ENCODE measurements at places on chromosomes 16 and 17.
A peak's percentile ranks its signal among the peaks of the same experiment; 100 is the strongest.

- no peak for DNase-seq
Measured at GRCh38 chr16:79257953-79258490, 342.5 kb downstream of the MAF start.

- peak; percentile 91 for DNase-seq
Measured at GRCh38 chr17:82230609-82231311, 1.9 kb downstream of the SLC16A3 start.

GRCh38 chr17:59409336-59410048 lies 78.0 kb downstream of the YPEL2 start:
- DNase-seq = no peak

GRCh38 chr16:49019081-49019633 lies 262.5 kb downstream of the CBLN1 start:
- no peak for DNase-seq

DNA sequence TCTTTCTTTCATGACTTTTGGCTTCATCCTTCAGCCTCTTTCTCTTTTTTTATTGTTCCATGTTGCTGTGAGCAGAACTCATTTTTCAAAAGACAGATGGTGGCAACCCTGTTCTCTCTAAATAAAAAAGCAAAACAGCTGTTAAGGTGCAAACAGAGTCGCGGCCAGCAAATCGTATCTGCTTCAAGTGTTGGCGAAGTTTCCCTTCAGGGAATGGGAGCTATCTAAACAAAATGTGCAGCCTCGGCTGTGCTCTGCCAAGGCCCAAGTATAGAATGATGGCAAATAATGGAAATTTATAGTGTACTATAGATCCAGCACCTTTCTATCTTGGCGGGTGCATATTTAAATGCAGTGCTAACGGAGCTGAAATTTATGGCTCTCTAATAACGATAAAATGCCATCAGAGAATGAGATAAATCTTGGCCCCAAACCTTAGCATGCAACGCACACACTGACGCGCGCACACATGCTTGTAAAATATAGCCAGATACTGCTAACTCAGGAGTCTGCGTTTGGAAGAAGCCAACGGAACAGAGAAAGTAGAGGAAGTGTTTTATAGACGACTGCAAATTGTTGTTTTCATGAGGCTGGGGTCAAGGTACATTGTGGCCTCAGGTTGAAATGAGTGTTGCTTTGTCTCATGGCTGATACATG lies 315.5 kb upstream of the RBFOX1 start:
- no peak for DNase-seq

DNA sequence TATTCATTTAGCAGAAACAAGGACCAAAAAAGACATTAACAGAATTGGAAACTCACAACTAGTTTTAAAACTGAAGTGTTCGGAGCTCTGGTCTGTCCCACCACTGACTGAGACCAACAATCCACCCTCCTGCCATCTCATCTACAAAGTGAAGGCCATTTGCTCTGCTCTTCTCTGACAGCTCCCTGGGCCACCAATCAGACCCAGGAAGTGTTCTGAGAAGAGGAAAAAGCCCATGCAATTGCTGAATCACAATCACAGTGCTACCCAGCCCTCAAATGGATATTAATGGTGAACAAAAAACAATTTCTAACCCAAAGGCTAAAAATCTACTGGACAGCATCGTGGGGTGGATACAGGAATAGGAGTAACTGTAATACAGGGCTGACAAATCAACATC lies 2.1 kb downstream of the RPL23 start:
- no peak for DNase-seq

DNA sequence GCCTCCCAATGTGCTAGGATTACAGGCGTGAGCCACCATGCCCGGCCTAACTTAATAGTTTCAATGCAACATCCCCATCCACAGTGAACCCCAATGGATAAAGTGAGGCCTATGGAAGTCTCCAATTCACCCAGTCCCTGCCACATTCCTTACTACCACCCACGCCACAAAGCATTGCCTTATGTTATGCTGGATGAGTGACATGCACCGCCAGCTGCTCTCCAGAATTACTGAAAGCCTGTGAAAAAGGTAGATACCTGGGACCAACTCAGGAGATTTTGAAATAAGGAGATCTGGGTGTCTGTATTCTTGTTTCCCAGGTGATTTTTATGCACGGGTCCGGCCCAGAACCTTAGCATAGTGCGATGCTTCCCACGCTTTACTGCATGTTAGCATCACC lies 16.9 kb upstream of the GAS7 start:
- DNase-seq = no peak

DNA sequence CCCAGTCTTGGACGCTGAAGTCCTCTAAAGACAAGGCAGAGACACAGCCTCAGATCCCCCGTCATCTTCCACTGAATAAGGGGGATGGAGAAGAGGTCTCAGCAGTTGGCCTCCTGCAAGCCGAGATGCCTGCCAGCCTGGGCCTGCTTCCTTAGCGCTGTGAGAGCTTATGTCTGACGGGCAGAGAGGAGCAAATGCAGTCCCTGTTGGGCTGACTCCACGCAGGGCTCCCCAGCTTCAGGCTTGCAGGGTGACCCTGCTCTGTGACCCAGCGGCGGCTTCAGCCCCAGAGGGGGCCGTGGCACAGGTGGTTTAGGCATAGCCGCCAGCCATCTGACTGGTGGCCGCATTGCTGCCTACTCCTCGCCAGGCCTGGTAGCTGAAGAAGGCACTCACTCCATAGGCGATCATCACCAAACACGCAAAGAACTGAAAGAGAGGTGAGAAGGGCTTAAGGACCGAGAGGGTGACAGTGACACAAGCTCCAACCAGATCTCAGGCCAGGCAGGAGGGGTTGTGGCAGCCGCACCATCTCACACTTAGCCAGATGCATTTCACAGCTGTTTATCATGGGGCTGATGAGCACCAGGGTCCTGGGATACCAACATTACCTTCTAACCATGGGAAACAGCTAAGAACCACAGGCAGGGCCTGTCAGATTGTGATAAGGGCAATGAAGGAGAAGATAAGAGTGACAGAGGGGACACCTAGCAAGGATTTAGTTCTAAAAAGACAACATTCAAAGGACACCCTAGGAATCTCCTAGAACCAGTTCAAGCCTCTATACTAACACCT lies 11.7 kb downstream of the ARL2BP start:
- no peak for DNase-seq

DNA sequence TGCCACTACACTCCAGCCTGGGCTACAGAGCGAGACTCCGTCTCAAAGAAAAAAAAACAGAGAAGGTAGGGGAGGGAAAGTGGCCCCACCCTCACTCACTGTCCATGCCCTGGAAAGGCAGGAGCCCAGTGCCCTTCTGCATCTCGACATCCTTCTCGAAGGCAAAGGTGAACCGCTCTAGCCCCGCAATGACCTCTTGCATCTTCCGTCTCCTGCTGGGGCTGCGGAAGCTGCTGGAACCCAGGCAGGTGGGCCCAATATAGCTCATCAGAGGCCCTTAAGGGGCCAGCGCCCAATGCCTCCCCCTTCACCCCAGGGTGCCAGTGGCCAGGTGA lies at the start of gene CPSF4L:
Gene CPSF4L (minus strand): TSS at position 264 of the 335 bp plus-strand sequence. CDS start 62 bp downstream, at position 202.
- DNase-seq = no peak

GRCh38 chr16:75229172-75230031 lies 10.6 kb downstream of the CTRB1 start:
- DNase-seq = no peak

GRCh38 chr17:55962951-55963401 lies 190.3 kb upstream of the ANKFN1 start:
- DNase-seq = no peak

DNA sequence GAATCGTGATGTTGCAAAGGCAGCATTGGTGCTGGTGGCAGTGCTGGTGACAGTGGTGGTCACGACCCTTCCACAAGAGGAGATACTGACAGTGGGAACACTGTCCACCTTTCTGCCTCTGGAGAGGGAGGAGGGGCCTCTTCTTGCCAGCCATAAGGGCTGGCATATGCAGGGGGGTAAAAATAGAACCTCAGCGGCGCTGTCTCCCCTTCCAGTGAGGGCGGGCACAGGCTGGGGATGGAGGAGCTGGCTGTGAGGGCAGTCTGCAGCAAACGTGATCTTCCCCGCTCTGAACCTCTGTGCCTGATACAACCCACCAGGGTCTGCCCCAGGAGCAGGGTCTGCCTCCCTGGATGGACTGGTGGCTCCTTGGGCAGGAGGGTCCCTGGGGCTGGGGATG lies 3.4 kb downstream of the RAP1GAP2 start:
- no peak for DNase-seq

GRCh38 chr17:33404070-33404819 lies 111.2 kb upstream of the ASIC2 start:
- DNase-seq = no peak

DNA sequence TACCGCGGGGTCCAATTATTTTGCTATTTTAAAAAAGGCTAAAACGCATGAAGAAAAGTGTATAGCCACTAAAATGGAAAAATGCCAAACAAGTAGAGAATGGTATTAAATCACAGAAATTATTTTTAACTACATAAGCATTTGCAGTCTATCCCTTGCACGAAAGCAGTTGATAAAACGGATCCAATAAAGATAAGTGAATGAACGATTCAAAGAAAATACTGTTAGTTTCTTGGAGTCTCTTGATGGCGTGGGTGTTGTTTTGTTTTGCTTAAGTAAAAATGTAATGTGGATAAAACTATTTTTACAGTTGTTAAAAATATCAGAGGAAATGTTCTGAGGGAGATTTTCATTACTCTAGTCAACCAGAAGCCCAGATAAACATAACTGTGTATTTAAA lies 9.3 kb downstream of the HS3ST3A1 start:
- peak; percentile 50 for DNase-seq

- DNase-seq = peak; percentile 91
Measured at GRCh38 chr17:2232244-2232638, 71.3 kb downstream of the SMG6 start.

- no peak for DNase-seq
Measured at GRCh38 chr16:24478401-24478800, 61.0 kb upstream of the RBBP6 start.

DNA sequence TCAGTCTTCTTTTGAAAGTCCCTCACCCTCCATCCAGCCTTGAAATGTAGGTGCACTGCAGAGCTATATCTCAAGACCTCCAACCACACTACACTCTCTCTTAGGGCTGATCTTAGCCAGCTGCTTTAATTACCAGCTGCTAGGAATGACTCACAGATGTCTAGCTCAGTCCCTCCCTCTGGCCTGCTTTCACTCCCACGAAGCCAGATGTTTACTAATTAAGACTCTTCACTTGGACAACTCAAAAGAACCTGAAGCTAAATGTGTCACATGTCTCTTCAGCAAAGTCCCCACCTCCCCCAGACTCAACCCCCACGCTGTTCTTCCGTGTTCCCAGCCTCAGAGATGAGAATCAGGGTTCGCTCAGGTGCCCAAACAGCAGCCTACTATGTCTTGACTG lies 2.6 kb downstream of the GTF3C1 start:
- DNase-seq = peak; percentile 71

DNA sequence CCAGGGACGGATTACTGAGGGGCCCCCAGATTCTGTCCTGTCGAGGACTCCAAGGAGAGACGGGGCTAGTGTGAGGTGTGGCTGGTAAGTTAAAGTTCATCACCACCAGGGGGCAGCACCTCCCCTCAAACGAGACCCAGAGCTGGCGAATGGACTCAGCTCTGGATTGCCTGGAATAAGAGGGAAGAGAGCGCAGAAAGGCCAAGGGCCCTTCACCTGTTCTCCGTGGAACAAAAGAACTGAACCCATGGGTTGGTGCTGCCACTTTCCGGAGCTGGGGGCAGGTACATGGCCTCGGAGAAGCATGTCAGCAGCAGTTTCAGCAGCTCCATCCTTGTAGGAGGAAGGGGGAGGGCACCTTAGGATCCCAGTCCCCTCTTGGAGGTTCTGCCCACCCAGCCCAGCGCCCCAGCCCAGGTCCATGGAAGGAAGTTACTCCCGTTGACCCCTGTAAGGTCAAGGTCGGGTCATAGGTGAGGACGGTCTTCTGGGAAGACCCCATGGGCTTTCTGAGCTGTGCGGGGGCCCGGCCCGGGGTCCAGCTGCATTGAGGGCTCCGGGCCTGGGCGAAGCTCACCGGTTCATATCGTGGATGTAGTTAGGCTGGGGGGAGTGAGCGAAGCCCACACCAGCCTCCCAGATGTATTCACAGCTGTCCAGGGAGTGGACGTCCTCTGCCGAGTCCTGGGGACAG lies 10.8 kb downstream of the HID1 start:
- peak; percentile 90 for DNase-seq

GRCh38 chr17:48542114-48542656 lies 2.7 kb downstream of the HOXB2 start:
- peak; percentile 51 for DNase-seq

- DNase-seq = no peak
Measured at GRCh38 chr17:7893187-7893880, 4.7 kb downstream of the CHD3 start.

DNA sequence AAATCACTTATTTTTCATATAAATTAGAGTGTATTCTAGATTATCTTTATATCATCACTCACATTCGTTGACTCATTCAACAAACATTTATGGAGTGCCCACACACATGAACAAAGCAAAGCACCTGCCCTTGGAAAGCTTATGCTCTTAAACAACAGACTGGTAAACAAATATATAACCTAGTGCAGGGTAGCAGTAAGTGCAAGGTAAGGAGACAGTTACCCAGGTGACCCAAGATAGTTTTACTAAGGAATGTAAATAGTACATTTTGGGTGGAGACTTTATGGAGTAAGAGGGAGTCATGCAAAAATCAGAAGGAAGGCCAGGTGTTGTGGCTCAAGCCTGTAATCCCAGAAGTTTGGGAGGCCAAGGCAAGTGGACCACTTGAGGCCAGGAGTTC lies 40.4 kb upstream of the HELZ start:
- DNase-seq = no peak

DNA sequence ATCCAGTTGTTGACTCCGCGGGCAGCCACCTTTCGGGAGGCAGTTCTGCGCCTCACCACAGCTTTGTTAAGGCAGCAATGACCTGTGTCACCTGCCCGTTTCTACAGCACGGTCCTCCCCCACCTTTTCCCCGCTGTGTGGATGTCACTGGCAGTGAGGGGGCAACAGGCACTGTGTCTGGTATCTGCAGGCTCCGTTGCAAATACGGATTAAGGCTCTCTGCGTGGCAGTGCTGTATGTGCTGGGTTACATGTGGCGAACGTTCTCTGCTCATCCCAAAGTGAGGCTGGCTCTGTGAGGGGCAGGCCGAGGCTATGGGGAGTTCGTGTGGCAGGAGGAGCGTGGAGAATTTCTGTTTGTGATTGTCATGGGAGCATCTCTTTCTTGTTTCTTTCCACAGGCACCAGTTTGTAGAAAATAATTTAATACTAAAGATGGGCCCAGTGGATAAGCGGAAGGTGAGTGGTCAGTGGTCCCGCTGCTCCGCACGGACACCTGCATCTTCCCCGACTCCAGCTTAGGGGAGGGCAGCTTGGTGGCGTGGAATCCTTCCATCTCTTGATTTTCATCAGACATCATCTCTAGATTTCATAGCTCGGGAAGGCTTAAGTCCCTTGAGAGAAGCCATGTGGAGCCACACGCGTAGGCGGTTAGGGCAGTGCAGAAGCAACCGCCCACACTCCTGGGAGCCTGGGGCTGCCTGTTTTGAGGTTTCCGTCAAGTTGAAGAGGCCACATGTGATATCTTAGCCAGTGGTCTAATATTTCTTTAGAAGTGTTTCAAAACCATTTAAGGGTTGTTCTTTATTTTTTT lies 57.8 kb downstream of the PDPK1 start:
- no peak for DNase-seq

GRCh38 chr16:75929046-75929445 lies 202.8 kb upstream of the CPHXL start:
- no peak for DNase-seq

- DNase-seq = no peak
Measured at GRCh38 chr17:70011750-70012149, 63.3 kb upstream of the KCNJ16 start.

Data from fibroblast of pulmonary artery (primary cell).